ENCODE measurements at places on chromosomes 1 and 21. TPM values are rescaled to one million over a fixed set of nuclear protein-coding genes. Genes with fewer than 3 reads are reported as not detected.

DNA sequence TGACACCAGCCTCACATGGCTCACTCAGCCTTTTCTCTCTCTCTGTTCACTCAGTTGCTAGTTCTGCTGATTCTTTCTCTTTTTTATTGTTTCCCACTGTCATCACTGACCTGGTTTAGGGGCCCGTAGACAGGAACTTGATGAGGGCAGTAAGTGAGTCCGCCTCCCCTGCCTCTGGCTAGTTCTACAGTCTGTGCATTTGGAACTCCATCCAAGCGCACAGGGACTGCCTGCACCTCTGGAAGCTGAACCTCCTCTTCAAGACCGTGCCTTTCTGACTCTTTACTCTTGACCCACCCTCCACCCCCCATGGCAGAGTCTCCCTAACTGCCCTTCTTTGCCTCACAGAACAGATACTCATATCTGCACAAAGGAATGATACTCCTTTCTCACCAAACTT lies 4.2 kb downstream of the TENT5C start:
- H3K4me3 ChIP-seq: no peak overlapping the region
- H3K27ac ChIP-seq: no peak overlapping the region
- H3K27me3 ChIP-seq: no peaks in the 10 kb centered on the region
- DNase-seq: no peak
- no peaks in the 10 kb centered on the region for H3K4me1 ChIP-seq

DNA sequence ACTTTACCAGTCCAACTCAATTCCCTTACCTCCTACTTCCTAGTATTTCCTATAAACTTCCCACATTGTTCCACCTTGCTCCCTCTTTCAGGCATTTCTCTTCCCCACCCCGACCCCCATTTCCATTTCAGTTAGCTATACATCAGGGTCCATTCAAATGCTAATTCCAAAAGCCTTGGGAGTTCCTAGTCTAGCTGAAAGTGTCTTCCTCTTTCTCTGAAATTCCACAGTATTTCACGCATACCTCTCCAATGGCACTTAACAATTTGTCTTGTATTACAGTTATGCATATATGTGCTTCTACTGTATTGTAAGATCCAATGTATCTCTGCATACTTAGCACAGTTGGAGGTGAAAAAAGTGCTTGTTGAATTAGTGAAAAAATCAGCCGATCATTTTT lies 94.9 kb downstream of the ZNF644 start:
- H3K4me3 ChIP-seq: no peak overlapping the region
- no peak overlapping the region for H3K27ac ChIP-seq
- no peaks in the 10 kb centered on the region for H3K4me1 ChIP-seq
- H3K27me3 ChIP-seq: no peaks in the 10 kb centered on the region
- DNase-seq: no peak
- H3K36me3 ChIP-seq: no peaks in the 10 kb centered on the region

- DNase-seq: no peak
- no peaks in the 10 kb centered on the region for H3K4me1 ChIP-seq
- no peak overlapping the region for H3K27ac ChIP-seq
- no peaks in the 10 kb centered on the region for H3K36me3 ChIP-seq
- H3K4me3 ChIP-seq: no peak overlapping the region
Observed at GRCh38 chr1:58909914-58910681, 126.3 kb upstream of the JUN start.

Gene PLXNA2
- total RNA-seq: 8.6 TPM

Gene LRRC3
- 17.7 TPM for total RNA-seq

Gene TMCC2
- 0.19 TPM for total RNA-seq

Gene TSTD1
- total RNA-seq: 45.6 TPM

Gene SLAMF1
- total RNA-seq: 0.23 TPM
